ENCODE measurements at places on chromosomes 13 and 19. TPM values are rescaled to one million over a fixed set of nuclear protein-coding genes. Genes with fewer than 3 reads are reported as not detected.

Gene KCNJ14
- total RNA-seq, result 1.2 TPM

GRCh38 chr19:39525205-39525604 lies 7.4 kb downstream of the EID2B start:
- H3K27ac ChIP-seq, result no peak overlapping the region
- no peak for DNase-seq
- H3K36me3 ChIP-seq, result no peaks in the 10 kb centered on the region
- no peak overlapping the region for H3K4me3 ChIP-seq

DNA sequence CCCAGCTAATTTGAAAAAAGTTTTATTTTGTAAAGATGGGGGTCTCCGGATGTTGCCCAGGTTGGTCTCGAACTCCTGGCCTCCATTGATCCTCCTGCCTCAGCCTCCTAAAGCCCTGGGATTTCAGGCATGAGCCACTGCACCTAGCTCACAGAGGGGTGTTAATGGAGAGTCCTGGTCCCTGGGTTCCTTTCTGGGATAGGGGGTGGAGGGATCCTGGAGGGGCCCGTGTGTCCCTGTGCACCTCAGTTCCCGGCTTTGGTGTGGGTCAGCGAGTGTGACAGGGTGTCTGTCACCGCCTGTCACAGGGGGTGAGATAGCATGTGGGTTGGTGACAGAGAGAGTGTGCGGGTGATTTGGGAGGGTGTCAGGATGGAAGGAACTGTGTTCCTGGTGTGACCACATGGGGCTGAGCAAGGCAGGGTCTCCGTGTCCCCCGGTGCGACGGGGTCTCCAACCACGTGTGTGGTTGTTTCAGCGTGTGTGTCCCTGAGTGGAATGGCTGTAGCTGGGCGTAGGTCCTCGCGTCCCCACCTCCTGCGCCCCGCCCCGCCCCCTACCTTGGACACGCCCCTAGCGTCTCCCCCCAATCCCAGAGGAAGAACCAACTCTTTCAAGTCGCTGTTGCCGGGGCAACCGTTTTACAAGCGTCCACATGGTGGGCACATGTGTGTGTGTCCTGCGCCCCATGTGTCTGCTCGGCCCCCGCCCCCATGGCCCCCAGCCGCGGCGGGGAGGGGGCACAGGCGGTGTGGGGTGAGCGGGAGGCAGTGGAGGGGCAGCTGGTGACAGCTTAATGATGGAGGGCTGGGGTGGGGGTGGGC lies 2.9 kb upstream of the NRTN start:
- peaks cover 22% of the 10 kb centered on the region for H3K27me3 ChIP-seq
- H3K36me3 ChIP-seq, result no peaks in the 10 kb centered on the region

DNA sequence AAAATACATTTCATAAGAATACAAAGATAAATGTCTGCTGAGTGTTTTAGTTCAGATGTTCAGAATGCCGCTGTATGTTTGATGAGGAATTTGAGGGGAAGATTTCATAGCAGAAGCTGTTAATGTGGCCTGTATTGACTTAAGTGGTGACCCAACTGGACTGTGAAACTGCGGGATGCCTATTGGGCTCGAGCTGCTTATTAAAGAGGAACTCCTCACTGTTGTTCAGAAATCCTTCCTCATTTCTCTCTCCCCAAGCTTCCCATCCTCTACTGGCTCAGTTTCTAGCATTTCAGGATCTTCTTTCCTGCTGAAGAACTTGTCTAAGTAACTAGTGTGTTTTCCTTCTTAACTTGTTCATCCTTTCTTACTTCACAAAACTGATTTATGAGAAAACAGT lies 20.4 kb downstream of the DGKH start:
- peaks cover 31% of the 10 kb centered on the region for H3K4me1 ChIP-seq
- no peak overlapping the region for H3K27ac ChIP-seq
- no peaks in the 10 kb centered on the region for H3K27me3 ChIP-seq
- no peak overlapping the region for H3K4me3 ChIP-seq
- peaks cover 13% of the 10 kb centered on the region for H3K36me3 ChIP-seq

- no peak for DNase-seq
- H3K36me3 ChIP-seq, result no peaks in the 10 kb centered on the region
- H3K27ac ChIP-seq, result no peak overlapping the region
- no peaks in the 10 kb centered on the region for H3K4me1 ChIP-seq
- no peak overlapping the region for H3K4me3 ChIP-seq
- H3K27me3 ChIP-seq, result peaks cover 3% of the 10 kb centered on the region
Measured at GRCh38 chr19:14758816-14759215, 19.5 kb downstream of the ADGRE2 start.

All from activated CD4-positive, alpha-beta memory T cell treated with anti-CD3 and anti-CD28 coated beads for 36 hours (primary cell).